Stimulated activated CD4-positive, alpha-beta T cell treated with anti-CD3 and anti-CD28 coated beads, TNF-alpha, amount 100 ng/mL, for 1 hour (primary cell): ENCODE measurements at places on chromosomes 12 and 14.

DNA sequence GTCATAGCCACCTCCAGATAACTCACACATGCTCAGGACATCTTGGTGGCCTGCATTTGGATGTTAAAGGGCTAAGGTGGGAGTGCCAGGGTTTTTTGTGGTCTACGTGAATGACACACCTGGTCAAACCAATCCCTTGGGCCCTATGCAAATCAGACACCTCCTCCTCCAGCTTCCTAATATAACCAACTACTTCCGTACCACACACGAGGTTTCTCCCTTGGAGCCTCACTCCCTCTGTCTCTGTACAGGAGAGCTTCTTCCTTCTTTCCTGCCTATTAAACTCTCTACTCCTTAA lies 19.6 kb downstream of the APOBEC1 start:
- no peak for DNase-seq

DNA sequence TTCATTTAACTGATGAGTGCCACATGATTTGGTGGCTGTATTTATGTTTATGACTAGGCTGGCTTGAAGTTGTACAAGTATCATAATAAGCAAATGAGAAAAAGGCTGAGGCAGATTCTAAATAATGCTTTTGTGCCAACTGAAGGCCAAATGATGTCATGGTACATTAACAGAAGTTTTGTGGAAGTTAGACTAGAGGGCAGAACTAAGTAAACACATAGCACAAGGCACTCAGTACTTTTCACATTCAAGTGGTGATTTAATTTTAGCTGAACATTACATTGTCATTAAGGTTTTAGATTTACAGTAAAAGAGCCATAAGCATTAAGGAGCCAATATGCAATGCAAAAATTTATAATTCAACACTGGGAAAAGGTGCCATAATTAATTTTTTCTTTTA lies 21.1 kb downstream of the PPP1CC start:
- DNase-seq, result no peak

DNA sequence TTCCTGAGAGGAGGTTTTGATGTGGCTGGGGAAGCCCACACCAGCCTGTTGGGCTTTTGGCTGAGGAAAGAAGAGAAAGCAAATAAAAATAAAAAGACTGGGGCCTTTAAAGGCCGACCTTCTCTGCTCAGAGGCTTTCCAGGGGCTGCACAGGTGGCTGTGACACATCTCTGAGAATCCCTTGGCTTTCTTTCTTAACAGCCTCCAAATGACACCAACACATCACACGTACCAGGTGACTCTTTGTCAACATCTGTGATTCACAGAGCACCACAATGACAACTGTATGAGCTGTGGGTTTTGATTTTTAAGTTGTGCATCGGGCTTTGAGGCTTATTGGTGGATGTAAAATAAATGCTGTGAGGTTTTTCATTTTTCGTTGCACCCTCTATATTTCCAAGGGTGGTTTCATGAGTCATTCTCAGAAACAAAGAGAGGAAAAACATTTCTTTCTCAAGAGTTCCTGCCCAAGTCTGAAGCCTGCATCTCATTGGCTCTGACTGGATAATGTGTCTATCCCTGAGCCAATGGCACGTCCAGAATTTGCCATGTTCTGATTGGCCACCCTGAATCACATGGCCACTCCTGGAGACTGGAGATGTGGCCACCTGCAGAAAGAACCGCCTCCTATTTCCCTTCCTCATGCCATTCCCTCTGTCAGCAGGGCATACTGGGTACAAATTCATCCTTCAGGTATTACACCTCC lies 349.0 kb downstream of the GLT1D1 start:
- no peak for DNase-seq

GRCh38 chr14:21063479-21063878 lies 5.9 kb downstream of the RNASE8 start:
- no peak for DNase-seq

DNA sequence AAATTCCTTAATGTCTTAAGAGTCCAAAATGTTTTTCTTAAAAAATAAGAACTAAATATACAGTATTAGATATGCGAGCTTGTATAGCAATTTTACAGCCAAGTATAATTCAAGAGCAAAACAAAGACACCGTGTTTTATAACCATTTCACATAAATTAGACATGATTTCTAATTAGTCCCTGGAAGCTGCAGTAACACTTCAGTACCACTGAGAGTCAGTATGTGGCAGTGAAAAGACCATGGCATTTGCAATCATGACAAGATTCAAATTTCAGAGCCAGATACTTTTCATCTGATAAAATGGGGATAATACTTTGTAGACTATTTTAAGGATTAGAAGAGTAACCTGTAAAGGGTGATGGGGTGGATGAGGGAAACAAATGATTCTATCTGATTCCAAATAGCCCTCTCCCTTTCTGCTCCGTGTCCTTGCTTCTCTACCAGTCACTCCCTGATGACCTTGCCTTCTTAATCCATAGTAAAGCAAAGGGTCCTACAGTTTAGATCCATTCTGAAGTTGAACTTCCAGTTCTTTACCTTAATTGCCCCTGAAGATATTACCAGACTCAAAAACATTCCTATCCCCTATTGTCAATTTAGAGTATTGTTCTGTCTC lies 145.4 kb upstream of the ABCD2 start:
- DNase-seq, result no peak

- no peak for DNase-seq
Measured at GRCh38 chr12:69765515-69765914, 26.9 kb downstream of the RAB3IP start.

DNA sequence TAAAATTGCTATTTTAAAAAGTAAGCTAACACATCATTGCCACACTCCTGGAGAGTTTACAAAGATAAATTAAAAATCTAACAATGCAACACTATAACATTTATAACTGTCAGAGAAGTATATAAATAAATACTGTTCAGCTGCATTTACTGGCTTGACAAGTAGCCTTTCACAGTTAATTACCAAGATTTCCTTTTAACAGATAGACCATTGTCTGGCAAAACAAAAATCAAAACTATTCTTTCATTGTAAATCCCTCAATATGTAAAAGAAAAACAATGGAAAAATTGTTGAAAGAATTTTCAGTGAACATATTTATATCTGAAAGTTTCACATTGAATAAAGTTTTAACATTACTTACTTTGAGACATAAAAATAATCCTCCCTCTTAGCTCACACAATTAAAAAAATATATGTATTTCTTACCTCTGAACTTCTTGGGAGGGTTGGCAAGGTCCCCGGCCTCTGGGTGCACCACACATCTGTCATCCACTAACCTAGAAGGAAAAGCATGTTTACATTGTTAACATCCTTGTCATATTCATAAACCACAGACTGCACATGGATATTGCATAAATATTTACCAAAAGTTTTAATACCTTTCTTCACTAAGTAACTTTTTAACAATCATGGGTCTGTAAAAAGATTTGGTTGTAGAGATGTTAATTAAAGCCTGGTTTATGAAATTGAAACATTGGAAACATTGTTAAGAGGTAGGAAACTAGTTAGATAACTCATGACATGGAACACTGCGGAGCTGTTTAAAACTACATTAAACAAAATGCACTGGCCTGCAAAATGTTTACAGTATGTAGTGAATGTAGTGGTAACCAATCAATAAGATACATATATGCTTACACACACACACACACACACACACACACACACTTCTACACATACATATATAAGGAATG lies 43.0 kb downstream of the ITPR2 start:
- no peak for DNase-seq

DNA sequence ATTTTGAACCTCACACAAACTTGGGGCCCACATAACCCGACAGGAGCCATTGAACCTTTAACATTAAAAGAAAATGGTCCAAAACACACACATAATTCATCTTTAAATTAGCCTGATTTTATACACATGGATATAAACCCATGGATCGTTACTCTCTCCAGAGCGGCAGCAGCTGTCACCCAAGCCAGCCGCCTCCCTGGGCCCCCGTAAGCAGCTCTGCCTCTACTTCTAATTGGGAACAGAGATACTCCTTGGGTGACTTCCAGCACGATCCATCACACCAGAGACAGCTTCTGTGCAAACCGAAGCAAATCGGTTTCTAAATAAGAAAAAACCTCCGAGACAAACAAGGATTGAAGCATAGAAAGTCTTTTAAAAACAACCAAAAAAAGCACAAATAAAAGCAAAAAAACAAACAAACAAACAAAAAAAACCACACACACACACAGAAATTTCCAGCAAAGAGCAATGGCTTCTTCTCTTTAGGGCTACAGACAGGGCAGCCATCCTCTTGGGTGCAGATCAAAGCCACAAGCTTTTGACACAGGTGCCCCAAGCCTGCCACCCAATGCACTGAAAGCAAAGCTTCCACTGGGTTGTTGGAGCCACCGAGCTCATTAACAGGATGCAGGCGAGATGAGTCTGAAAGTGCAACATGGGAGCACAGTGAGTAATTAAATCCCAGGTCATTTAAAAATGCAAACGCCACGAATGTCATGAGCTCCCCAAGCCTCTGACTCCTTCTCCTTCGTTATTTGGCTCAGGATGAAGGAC lies 156.9 kb downstream of the DPF3 start:
- DNase-seq, result no peak

- no peak for DNase-seq
Measured at GRCh38 chr14:94775871-94776210, 5.9 kb upstream of the GSC start.

GRCh38 chr14:72165229-72165698 lies 233.0 kb downstream of the RGS6 start:
- no peak for DNase-seq

DNA sequence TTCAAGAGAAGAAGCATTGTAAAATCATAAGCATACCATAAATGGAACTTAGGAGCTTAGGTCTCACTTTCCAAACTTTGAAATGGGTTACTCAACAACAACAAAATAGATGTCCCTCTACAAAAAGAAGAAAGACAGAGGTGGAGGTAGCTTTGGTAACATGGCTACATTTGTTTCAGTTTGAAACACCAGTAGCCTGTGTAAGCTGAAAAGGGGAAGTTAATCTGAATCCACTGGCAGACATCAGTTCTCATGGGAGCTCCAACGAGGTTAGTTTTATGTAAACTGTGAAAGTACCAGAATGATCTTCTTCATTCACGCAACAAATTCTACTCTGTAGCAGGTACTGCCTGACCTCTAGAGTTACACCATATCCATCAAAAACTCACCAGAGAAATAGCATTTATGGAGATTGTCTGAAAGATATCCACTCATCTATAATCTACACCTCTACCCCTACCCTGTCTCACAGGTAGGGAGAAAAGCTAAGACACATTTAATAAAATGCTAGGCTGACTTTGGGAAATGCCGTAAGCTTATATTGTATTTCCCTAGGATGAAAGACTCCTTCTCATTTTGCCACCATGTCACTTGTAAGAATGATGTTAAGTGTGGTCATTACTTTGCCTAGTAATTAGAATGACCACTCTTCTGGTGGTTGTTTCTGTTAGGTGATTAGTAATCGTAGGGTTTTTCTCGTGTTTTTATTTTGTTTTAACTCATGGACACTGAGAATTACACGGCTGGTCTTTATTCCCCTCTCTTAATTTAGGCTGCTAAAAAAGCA lies 224.1 kb downstream of the ASCL1 start:
- DNase-seq, result no peak

DNA sequence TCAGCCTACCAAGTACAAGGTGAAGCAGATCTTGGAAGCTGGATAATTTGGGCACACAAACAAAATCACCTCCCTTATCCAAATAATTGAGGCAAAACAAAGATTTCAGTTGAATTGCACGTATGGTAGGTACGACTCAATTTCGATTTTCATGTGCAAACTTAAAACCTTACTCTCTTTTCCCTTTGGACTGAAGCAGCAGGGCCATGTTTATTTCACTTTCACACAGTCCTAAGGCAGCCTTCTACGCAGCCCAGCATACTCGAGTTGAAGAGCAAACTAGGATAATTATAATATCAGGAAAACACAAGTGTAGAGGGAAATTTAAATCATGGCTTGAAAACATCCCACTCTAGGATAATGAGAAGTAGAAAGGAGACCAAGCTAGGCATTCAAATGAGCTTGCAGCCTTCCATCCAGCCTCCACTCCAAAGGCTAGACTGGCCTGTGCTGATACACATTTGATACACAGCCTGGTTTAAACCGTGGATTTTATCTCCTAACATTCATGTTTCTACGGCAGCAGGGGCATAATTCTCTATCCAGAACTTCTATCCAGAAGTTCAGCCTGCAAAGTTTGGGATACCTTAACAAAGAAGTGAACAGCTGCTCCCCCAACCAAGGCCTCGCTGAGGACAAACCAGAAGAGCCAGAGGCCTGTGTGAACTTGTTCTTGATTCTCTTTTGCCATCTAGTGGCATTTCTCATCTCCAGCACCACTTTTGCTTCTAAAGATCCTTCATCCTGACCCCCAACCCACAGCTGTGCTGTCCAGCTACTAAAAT lies 2.4 kb upstream of the RNASE7 start:
- DNase-seq, result no peak

DNA sequence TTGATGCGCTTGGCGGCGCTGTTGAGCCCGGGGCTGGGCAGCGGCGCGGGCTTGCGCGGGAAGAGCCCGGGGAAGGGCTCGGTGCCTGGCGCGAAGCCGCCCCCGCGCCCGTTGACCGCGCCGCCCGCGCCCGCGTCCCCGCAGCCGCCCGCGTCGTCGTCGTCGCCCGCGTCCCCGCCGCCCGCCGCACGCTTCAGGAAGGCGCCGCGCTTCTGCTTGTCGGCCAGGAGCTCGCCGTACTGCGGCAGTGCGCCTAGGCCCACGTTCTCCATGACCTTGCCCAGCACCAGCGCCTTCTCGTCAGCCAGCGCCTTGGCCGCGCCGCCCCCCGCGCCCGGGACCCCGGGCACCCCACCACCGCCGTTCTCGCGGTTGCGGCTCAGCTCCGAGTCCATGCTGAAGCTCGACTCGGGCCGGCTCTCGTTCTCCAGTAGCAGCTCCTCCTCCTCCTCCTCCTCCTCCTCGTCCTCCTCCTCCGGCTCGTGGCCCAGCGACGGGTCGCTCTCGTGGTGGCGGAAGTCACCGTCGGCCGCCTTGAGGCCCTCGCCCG lies 97.2 kb downstream of the BCL11B start:
- DNase-seq, result no peak

- DNase-seq, result no peak
Measured at GRCh38 chr12:120267736-120268135, 2.2 kb upstream of the PXN start.

DNA sequence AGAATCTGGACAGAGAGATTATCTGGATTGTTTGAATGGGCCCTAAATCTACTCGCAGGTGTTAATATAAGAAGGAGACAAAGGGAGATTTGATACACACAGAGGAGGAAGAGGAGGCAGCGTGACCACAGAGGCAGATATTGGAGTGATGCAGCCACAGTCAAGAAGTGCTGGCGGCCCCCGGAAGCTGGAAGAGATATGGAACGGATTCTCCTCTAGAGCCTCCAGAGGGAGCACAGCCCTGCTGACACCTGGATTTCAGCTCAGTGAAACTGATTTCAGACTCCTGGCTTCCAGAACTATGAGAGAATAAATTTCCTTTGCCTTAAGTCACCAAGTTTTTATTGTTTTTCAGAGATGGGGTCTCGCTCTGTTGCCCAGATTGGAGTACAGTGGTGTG lies 9.2 kb upstream of the TC2N start:
- no peak for DNase-seq

DNA sequence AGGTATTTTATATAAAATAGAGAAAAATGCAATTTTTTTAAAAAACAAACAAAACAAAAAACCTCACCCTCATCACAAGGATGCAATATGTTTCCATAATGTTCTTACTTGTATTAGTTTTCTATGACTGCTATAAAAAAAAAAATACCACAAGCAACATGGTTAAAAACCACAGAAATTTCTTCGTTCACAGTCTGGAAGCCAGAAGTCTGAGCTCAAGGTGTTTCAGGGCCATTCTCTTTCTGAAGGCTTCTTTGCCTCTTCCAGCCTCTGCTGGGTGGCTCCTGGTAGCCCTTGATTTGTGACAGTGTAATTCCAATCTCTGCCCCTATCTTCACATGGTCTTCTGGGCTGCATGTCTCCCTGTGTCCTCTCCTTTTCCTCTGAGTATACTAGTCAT lies 21.5 kb upstream of the SSTR1 start:
- no peak for DNase-seq
